ENCODE measurements at places on chromosomes 4 and X.

DNA sequence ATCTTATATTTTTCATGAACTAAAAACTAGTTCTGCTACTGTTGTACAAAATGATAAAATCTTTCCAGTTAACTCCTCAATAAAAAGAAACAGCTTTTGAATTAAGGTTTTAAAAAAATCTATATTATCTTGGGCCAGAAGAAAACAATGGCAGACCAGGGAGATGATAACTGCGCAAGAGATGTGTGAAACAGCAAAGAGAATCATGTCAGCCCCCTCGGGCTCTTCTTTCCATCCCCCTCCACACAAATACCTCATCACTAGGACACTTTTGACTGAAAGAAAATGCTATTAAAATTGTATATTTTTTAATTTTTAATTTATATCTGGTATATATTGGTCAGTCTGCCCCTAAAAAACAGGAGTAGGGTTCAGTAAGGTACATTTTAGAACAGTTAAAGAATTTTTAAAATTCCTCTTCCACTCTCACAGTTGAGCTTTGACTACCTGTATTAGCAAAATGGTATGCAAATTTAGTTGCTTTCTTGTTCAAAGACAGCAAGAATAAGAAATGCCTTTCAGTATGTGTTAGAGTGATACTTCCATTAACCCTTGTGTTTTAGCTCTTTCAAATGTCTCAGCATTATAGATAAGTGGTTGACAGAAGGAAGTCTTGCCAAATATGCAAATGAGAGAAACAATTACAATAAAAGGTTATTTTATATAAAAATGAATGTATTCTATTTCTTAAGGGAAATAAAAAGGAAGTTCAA, 36.4 kb upstream of the LCORL start:
- DNase-seq = no peak

DNA sequence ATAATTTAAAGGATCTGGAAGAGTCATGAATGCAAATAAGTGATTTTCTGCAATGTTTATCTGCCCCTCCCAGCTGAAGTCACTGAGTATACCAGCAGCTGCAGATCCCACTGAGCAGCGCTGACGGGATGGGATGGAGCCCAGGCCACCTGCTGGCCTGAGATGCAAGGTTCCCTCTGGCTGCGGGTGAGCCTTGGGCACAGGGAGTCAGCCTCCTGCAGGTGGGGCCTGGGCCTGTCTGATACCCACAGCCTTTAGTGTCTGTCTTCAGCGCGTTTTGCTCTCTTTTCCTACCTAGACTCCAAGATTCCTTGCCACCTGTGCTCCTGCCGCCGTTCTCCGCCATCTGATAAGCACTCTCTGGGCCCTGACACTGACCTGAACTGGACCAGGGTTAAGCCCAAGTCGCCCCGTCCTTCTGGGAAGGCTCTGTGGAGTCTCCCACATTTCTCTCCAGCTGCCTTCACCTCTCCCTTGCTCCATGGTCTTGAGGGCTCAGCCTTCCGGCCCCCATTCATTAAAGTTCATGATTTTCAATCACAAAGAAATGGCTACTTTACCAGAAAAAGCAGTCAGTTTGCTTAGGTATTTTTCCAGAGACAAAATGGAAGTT, 223.1 kb upstream of the FAT1 start:
- no peak for DNase-seq

DNA sequence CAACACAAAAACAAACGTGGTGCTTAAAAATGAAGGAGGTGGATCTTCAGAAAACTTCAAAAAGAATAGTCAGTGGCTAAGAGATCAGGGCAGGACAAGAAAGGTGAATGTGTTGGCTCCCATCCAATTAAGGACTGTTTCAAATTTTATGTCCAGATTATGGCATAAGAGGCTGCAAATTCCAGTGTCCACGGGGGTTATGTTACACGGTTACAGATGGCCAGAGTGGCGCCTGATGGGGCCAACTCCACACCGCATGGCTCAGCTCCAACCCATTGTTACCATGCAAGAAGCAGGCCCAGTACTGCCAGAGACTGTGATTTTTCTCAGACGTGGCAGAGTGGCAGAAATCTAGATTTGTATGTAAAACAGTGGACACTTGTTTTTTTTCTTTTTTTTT, 168.4 kb upstream of the TENM3 start:
- DNase-seq = no peak

GRCh38 chr4:111855308-111855707, 289.9 kb upstream of the FAM241A start:
- no peak for DNase-seq

GRCh38 chrX:148203531-148203930, 222.4 kb downstream of the FMR1NB start:
- DNase-seq = no peak

- no peak for DNase-seq
Observed at GRCh38 chr4:86472377-86473019, 112.6 kb upstream of the MAPK10 start.

GRCh38 chr4:117001077-117001476, 84.3 kb downstream of the TRAM1L1 start:
- DNase-seq = no peak

- no peak for DNase-seq
Observed at GRCh38 chr4:113169368-113169767, 119.9 kb downstream of the ANK2 start.

- DNase-seq = no peak
Observed at GRCh38 chrX:43065978-43066377, 288.0 kb upstream of the PPP1R2C start.

GRCh38 chrX:2446815-2447214, 54.0 kb downstream of the DHRSX start:
- no peak for DNase-seq

DNA sequence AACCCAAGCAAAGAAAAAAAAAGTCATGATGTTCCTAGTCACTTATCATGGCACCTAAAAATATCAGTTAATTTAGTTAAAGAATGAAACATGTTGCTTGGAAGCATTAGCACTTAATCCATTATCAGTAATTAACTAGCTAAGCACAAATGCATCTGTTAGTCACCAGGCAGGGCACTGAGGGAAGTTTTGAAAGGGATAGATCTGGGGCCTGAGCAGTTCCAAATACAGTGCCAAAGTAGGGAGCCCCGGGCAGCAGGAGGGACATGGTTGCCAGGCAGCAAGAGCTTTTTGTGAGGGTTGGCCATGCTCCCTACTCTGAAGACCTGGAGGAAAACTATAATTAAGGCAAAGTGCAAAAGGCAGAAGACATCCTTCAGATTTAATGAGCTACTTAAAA, 62.0 kb downstream of the PHKA1 start:
- no peak for DNase-seq

- no peak for DNase-seq
Observed at GRCh38 chr4:163243297-163243981, 76.7 kb upstream of the NAF1 start.

- DNase-seq = no peak
Observed at GRCh38 chr4:185015108-185015507, 3.2 kb upstream of the HELT start.

DNA sequence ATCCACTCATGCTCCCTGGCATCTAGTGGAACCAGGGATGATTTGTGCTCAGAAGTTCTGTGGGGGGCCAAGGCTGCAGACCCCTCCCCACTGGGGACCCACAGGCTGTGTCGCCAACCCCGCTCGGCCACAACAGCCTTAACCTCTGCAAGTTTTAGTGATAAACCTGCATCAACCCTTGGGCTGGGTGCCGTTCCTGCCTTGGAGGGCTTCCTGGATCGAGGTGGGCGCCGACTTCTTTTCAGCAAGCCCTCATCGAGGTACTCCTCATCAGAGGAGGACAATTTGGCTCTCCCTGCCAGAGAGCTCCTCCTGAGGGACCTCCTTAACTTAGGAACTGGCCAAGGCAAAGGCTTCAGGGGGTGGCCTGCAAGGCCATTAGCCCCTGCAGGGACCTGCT, 1.9 kb downstream of the SOWAHB start:
- DNase-seq = no peak

DNA sequence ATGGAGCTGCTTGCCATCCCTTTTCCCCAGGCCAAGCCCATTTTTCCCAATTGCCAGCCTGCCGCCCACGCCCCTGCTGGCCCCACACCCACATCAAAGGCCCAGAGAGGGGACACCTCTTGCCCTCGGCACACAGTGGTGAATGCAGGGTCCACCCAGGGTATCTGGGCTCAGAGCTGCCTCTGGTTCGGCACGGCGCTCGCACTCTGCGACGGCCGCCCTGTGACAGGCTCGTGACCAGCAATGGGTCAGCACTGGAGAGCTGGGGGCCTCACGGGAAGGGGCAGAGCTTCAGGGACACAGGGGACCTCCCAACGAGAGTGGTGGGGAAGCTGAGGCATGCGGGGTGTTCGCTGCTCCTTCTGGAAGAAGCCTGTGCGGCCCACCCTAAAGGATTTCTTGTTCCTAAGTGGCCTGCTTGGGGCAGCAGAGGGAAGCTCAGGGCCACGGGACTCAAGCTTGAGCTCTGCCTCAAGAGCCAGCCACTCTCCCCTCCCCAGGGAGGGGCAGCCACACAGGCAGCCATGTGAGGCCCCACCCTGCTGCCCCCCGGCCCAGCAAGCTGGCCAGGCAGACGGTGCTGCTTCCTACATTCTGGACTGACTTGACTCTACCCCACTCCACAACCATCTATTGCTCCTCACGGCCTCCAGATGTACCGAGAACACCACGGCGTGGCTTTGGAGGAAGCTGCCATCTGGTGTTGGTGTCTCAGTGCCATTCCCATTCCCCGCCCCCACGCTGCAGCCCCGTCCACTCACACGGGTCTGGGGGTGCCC, 73.7 kb downstream of the ABLIM2 start:
- DNase-seq = no peak

DNA sequence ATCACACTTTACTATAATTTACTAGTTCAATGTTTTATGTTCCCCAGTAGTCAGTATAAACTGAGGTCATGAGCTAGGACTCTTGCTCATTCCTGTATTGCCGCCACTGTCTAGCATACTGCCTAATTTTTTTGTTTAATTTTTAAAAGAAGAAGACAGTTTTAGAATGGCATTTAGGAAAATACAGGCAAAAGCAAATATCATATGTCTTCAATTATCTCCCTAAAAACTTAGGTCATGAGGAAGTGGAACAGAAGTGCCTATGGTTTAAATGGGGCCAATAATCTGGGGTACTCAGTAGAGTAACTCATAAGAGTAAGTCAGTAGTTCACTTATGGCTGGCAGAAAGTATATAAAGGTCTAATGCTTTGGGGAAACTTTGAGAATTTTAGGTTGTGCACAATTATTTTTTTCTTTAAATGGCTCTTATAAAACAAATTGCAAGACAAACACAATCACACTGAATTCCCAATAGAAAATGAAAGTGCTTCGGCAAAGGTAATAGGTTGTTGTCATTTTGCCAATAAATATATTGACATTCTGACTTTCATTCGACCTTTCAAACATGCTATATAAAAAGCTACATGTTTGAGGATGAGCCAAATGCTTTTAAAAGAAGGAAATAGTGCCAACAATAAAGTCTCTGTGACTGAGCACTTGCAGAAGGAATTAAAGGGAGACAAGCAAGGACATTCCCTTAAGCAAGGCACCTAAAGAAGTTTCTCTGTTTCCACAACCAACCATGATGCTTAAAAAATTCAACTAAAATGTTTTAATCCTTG, 390.1 kb downstream of the PDGFC start:
- no peak for DNase-seq

DNA sequence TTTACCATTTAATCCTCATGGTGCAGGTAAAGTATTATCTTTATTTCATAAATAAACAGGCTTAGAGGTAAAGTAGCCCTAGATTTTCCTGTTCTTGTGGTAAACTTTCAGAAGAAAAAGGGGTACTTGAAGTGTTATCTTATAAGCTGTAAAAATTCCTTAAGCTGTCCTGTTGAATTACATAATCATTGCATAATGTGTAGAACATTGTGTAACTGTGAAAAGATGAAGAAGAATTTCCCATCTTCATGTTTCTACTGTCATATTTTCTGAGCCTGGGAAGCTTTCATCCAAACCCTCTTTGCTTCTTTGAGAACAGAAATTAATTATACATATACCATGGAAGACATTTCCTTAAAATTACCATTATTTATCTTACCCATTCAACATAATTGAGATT, 90.5 kb downstream of the ELOVL6 start:
- DNase-seq = no peak

- DNase-seq = no peak
Observed at GRCh38 chrX:37894725-37895124, 47.4 kb upstream of the DYNLT3 start.

- DNase-seq = peak; percentile 41
Observed at GRCh38 chrX:46796574-46797191, 37.8 kb upstream of the SLC9A7 start.

DNA sequence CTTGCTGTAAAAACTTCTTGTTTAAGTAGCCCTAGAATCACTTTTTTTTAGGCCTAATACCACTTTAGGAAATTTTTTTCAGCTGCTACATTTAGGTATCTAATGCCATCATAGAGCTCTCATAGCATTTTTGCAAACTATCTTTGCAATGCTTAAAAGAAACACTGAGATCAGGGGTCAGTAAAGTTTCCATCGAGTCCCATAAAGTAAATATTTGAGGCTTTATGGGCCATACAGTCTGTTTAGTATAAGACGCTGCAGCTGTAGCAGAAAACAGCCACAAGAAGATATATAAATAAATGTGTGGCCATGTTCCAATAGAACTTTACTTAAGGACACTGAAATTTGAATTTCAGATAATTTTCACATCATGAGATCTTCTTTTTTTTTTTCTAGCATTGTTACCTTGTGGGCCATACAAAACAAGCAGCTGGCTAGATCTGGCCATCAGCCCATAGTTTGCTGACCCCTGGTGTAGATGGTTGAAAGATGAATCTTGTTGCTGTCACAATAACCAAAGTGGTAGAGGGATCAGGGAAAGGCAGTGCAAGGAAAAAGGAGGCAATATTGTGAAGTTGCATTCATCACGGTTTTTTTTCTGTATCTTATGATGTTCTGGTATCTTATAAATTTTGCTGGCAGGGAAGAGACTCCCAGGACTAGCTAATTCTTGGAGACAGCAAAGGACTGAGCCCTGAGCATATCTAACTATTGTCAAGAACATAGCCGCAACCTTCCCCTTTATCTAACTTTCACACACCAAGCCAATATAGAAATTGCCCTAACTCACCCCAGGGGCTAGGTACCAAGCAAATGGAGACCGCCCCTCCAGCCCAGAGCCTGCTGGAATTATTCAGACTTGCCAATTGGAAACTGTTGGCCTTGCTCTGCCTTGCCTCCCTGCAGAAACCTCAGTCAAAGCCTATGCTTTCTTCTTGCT, 46.6 kb downstream of the RASGEF1B start:
- no peak for DNase-seq

DNA sequence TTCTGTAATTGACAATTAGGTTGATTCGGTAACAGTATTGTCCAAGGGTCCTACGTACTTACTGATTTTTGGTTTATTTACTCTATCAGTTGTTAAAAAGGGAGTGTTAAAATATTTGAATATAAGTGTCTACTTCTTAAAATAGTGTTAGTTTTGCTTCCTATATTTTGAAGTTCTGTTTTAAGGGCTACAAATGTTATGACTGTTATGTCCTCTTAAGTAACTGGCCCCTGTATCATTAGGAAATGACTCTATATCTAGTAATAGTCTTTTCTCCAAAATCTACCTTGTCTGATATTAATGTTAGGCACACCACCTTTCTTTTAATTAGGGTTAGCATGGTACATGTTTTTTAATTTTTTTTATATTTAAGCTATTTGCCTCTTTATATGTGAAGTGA, 30.1 kb downstream of the ANKRD50 start:
- DNase-seq = no peak
